Uterus (tissue), 4 donors: ENCODE measurements at places on chromosomes 5 and 9. TPM values are rescaled to one million over a fixed set of nuclear protein-coding genes. Genes with fewer than 3 reads are reported as not detected.

GGTA1 gene
- 0.77 TPM for total RNA-seq

DNA sequence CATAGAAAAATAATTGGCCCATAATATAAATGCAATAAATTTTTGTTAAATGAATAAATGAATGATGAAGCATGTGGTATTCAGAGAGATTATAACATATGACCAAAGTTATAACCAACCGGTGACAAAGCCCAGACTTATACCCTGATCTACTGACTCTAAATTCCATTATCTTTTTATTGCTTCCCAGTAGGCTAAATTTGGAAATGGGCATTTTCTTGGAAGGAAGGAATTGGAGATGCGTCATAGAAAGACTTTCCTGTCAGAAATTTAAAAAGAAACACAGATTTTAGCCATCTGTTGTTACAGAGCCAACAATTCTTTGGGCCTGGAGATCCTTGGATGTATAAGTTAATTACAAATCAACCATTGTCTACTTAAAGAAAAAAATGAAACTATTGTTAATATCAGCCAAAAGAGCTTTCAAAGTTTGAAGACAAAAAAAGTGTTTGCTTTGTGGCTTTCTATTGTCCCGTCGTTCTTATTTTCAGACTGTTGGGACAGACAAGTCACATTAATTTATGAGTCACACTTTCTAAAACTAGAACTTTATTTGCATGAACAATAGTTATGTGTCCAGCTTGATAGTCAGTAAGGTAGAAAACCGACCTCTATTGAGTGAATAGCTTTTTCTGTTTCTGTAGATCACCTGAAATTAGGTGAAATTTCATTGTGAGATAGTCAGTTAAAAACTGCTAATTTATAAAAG is 428.7 kb downstream of the GABRG2 start:
- DNase-seq = no peak

DNA sequence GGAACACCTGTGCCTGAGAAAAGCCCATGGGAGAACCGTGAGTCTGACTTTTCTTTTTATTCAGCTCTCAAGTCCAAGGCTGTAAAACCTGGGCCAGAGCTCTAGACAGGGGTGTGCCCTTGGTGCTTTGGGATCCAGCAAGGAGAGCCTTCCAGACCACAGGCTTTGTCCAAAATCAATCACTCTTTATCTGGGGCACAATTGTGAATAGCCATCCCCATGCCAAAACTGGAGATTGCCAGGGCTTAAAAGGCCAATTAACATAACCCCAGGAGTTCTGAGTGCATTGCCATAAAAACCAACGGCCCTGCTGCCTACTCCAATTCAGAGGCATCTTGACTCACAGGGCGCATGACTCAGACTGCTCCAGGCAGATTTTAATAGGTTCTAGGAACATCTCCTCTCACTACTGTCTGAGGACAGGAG is 391.8 kb downstream of the ARHGEF28 start:
- no peak for DNase-seq

FAM78A gene
- total RNA-seq = 15.9 TPM

DNA sequence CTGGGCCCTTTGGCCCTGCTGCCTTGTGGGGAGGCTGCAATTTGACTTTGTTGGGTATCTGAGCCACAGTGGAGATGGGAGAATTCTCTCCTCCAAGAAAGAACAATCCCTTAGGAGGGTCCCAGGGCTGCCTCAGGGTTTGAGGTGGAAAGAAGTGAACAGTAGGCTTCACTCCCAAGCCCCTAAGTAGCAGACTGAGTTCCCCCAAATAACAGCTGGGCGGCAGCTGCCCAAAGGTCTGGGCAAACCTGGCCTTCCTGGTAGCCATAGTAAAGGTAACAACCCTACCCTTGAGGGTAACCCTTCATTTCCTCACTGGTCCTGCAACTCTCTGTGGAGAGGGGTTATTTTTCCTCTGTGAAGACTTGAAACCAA is 746 bp downstream of the RGS3 start:
- no peak for DNase-seq

- DNase-seq = no peak
Observed at GRCh38 chr5:56212130-56212879, 20.8 kb downstream of the ANKRD55 start.

BTNL3 gene
- total RNA-seq = not detected

- DNase-seq = no peak
Observed at GRCh38 chr5:131756942-131757341, 39.9 kb downstream of the FNIP1 start.
